ENCODE measurements at places on chromosomes 6 and 20.

GRCh38 chr20:3864518-3864917 lies 17.9 kb downstream of the MAVS start:
- DNase-seq: no peak

DNA sequence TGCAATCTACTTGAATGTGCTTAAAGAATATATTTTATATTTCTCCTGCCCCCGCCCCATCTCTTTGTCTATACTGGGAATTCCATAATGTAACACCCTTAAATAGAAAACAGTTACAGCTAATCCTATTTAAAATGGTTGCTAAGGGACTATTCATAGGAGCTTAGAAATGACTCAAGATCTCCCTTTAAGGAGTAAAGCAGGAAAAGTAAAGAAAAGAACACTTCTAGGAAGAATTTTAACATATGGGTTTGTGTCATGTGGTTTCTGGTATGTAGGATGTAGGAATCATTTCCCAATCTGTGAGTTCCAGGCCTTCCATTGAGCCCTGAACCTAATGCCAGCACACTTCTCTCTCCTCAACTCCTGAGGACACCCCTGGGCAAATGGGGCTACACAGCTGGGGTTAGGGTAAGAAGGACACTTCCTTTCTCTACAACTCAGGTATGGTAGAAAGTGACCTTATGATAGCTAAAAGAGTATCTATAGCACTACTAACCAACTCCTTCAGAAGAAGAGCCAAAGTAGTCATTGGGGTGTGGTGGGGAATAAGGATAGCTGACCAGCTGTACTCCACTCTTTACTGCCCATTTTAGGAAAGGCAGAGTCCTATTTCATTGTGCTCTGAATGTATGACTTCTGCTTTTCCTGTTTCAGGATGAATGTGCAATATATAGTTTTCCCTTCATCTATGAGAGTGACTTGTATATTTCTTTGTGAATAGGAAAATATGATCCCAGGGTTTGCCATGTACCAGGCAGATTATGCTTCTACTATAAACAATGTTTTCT lies 27.3 kb downstream of the RIMS1 start:
- no peak for DNase-seq

DNA sequence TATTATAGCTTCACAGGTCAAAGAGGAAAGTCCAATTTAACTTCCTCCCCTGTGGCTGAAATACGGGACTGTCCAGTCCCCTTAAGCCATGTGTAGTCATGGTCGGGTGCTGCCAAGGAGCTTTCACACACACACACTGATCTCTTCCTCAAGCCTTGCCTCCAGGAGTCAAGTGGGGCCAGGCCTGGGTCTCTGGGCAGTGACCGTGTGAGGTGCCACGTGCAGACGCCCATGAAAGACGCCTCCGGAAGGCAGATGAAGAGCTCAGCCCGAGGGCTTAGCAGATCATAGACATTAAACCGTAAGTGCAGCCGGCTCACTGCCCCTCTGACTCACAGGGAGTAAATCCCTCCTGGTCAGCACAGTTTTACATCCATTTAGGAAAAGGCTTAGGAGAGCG lies 4.2 kb downstream of the GABRR2 start:
- no peak for DNase-seq

- no peak for DNase-seq
These were observed 63.6 kb upstream of the FAM184A start for GRCh38 chr6:119142041-119142440.

- no peak for DNase-seq
These were observed 314.1 kb downstream of the CD83 start for GRCh38 chr6:14431385-14432330.

GRCh38 chr6:110173506-110174132 lies 5.9 kb downstream of the WASF1 start:
- no peak for DNase-seq

DNA sequence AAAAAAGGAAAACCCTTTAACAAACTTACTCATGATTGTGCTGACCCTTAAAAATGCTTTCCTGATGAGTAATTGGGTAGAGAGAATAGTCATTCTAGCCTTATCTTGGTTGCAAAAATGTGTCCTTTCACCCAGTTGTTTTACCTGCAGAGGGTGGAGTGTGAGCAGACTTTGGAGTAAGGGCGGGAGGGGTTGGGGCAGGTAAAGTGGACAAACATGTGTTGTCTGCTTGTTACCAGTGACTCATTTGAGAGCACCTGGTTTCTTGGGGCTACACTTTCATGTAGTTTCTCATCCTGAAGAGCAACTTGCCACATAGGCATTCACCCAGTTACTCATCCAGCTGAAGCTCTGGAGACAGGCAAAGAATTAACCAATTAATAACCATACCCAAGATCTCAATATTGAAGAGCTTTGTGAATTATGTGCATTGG lies 121.1 kb downstream of the TNFRSF21 start:
- no peak for DNase-seq

DNA sequence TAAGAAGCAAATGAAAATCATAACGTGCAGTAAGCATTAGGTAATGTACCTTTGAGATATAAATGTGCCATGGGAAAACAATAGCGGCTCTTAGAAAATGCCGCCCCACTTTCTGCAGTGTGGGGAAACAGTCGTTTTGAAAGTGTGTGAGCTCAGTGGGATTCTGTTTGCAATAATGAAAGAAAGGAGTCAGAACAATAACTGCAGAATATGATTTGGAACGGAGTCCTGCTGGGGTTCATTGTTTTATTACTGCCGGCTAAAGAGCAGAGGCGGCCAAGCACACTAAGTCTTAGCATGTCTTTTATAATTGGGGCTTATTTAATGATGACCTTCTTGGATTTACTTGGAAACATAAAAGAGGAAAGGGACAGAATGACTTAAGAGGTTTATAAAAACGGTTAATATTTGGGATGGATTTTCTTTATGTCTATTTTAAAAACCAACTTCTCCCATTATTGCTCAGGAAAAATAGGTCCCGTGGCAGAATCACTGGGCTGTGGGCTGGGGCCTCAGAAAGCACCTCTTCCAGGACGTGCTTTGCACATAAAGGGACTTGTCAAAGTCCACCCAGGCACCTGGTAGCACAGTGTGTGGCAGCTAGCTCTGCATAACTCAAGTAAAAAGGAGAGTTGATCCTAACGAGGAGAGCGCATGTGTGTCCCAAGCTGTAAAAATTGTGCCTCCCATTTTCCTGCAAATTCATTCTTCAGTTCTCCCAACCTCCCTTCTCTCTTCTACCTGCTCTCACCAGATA lies 44.0 kb upstream of the SLC22A16 start:
- DNase-seq: no peak

- DNase-seq: peak; percentile 31
These were observed 82.8 kb downstream of the MLIP start for GRCh38 chr6:54194067-54194466.

DNA sequence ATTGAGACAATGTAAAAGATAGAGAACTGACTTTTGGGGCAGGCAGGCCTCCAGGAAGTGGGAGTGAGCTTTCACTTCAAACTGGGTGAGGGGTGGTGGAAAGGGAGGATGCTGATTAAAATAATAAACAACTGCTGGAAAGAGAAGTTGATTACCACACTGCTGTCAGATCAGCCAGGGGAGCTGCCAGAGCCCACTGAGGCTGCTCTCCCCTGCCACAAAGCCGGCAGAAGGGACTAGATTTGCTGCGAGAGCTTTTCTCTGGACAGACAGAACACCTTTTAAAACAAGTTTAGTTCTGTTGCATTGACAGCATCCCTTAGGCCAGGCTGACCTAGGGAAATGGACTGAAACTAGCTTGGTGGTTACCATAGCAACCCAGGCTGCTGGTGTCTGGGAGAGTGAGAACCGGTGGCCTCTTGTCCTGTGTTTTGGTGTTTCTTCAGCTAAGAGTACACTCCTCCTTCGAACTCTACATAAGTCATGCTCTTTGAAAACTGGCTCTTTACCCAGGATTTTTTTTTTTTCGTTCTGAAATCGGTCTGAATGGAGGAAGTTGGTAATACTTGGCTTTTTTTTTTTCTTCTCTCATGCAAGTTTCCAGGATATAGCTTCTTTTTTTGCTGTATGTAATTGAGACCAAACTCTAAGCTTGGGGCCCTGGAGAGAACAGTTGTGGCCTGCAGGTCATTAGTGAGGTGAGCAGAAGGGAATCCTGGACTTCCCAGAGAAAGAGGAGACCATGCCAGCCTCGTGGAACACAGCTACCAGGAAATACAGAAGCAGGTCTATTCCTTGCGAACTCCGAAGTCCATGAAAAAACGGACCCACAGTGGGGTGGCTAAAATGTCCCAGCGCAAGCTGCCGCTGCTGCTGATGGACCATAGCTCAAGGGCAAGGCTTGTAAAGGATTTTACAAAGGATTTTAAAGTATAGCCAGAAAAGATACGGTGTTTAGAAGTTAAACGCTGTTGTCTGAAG lies 374.4 kb downstream of the UTRN start:
- no peak for DNase-seq

- no peak for DNase-seq
These were observed 23.8 kb downstream of the GSS start for GRCh38 chr20:34931771-34932170.

DNA sequence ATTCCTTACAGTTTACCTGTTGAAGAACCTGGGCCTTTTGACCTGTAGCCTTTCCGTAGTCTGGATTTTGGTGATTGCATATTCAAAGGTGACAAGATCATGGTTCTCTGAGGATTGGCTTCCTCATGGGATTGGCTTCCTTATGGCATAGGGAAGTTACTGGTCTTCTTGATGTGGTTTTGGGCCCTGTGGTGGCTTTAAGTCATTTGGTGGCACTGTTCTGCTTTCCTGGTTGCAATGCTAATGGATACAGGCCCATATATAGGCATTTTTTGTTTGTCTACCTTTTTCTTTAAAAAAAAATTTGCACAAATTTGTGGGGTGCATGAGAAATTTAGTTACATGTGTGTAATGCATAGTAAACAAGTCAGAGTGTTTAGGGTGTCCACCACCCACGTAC lies 185.7 kb downstream of the CDKAL1 start:
- DNase-seq: no peak

DNA sequence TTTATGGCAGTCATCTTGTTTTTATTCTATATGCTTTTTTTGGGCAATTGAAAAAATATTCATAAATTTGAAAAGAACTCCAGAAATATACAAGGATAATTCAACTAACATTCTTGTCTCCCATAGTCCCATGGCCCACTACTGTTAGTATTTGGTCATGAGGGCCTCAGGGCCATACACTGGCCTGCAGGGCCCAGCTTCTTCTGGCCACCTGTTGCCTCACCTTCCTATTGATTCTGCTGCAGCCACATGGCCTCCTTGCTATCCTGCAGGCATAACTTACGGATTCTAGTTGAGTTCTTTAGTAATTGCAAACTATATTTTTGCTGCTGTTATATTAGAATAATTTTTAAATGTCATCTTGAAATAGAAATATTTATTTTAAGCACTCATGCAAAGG lies 72.6 kb downstream of the SCAND1 start:
- DNase-seq: no peak

DNA sequence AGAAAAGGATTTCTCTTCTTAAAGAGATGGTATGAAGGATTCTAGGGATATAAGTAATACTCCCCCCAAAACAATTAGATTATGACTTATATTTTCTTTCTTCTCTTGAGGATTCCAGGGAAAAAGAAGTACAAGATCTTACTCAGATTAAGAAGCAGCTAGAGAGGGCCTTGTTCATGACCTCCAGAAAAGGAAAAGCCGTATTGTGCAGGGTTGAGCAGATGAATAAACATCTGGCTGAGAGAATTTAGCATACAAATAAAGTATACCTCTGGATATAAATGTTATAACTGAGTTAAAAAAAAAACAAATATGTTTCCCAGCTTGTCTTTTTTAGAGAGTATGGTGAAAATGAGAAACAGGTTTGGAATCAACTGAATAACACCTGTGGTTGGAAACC lies 11.3 kb downstream of the MYO6 start:
- DNase-seq: no peak

DNA sequence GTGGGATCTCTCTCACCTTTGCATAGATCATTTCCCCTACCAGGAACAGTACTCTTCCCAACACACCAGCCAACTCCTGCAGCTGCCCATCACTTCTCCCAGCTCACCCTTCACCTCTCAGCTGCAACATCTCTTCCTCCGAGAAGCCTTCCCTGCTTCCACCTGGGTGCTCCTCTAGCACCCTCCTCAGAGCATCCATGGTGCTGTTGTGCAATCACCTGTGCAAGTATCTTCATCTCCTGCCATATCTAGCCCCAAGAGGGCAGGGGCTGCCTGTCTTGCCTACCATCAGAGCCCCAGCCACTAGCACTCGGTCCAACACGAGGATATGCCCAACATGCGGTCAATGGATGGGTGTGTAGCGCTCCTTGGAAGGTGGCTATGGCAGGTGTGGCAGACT lies 75.8 kb downstream of the BANF2 start:
- DNase-seq: no peak

- no peak for DNase-seq
These were observed 60.1 kb downstream of the SLX4IP start for GRCh38 chr20:10495173-10495572.

DNA sequence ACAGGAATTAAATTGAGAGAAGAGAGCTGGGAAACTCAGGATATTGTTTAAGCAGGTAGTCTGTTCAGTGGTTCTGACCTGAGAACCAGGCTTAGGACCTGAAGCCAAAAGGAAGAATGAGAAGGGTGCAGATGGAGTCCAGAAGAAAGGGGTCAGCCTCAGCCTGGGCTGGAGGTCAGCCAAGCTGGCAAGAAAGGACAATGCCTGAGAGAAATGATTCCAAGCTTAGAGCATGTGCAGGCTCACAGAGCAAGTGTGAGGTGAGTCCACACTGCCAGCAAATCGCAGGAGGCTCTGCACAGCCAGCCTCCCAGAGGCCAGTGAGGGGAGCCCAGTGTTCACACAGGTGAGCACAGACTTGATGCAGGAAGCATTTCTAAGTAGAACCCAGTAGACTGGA lies 47.3 kb downstream of the DAAM2 start:
- DNase-seq: no peak

- DNase-seq: no peak
These were observed 35.4 kb upstream of the PRSS35 start for GRCh38 chr6:83476971-83477370.

DNA sequence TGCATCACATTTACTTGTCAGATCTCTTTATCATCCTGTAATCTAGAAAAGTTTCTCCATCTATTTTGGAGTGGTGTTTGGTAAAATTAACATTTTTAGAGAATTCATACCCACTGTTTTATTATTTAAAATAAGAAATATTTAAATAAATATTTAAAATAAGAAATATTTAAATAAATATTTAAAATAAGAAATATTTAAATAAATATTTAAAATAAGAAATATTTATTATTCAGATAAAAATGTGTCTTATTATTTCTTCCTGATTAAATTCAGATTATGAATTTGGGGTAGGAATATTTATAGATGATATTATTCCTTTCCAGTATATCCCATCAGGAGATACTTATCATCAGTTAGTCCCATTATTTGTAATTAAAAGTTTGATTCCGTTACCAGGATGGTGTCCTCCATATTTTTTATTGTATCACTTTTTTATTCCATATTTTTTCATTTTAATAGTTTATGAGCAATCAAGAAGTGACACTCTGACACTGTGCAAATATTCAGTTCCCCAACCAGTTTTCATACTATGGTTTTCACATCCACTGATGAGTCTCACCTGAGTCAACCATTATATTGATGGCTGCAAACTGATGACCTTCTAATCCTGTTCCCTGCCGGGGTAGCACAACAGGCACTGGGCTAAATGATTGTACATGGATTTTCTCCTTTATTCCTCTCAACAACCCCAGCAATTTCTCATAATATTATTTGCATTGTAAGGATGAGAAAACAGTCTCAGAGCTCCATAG lies 1023.0 kb downstream of the KIF16B start:
- DNase-seq: no peak

All from NCI-H510A treated with DMSO at 0.1 percent for 48 hours (cell line).